A549 treated with GW870086 at 1 μM for 4 hours (cell line): ENCODE measurements at places on chromosomes 4 and X. TPM values are rescaled to one million over a fixed set of nuclear protein-coding genes. Genes with fewer than 3 reads are reported as not detected.

The RNF175 gene
- not detected in 5 replicates for total RNA-seq

The GPR34 gene
- 0.13 to 0.16 TPM (median 0.15 TPM) in 4 of 5 replicates, not detected in the other for total RNA-seq

The FAM47A gene
- not detected in 5 replicates for total RNA-seq

The PTTG2 gene
- total RNA-seq = not detected in 5 replicates

The ANK2 gene
- 0.72 to 1.2 TPM (median 0.82 TPM) in 5 replicates for total RNA-seq

The TCEAL2 gene
- not detected in 5 replicates for total RNA-seq

The HTN1 gene
- total RNA-seq = not detected in 5 replicates

The SSX2B gene
- not detected in 5 replicates for total RNA-seq

The FDCSP gene
- total RNA-seq = not detected in 5 replicates

The PCDH18 gene
- total RNA-seq = not detected in 5 replicates

The IL13RA2 gene
- total RNA-seq = 0.21 to 0.27 TPM (median 0.21 TPM) in 3 of 5 replicates, not detected in the others

The RAB41 gene
- not detected in 5 replicates for total RNA-seq

The DUSP21 gene
- not detected in 5 replicates for total RNA-seq

The DIAPH2 gene
- 3.3 to 5.3 TPM (median 4.9 TPM) in 5 replicates for total RNA-seq

The MAGEE1 gene
- total RNA-seq = 3.7 to 4.8 TPM (median 4.1 TPM) in 5 replicates

The USP51 gene
- total RNA-seq = 0.31 to 0.67 TPM (median 0.51 TPM) in 5 replicates

The RAB9B gene
- total RNA-seq = 0.03 to 0.05 TPM (median 0.05 TPM) in 3 of 5 replicates, not detected in the others

The TMEM255A gene
- total RNA-seq = 0.27 to 0.49 TPM (median 0.42 TPM) in 5 replicates

The FGFBP2 gene
- 0.13 to 0.16 TPM (median 0.16 TPM) in 3 of 5 replicates, not detected in the others for total RNA-seq

The RAB33A gene
- total RNA-seq = 0.15 to 0.30 TPM (median 0.20 TPM) in 5 replicates

The IL21 gene
- not detected in 5 replicates for total RNA-seq

The PABPC5 gene
- 0.08 TPM in 1 of 5 replicates, not detected in the others for total RNA-seq

The FTHL17 gene
- not detected in 5 replicates for total RNA-seq

The ARR3 gene
- total RNA-seq = not detected in 5 replicates

The TMEM185A gene
- 26.7 to 32.9 TPM (median 29.0 TPM) in 5 replicates for total RNA-seq

The PRPS2 gene
- 30.7 to 44.9 TPM (median 39.6 TPM) in 5 replicates for total RNA-seq

The SMIM10L2A gene
- 0.10 to 0.21 TPM (median 0.15 TPM) in 5 replicates for total RNA-seq

The CFAP299 gene
- not detected in 5 replicates for total RNA-seq

The NXF2 gene
- not detected in 5 replicates for total RNA-seq
